Left colon (tissue), 2 donors: ENCODE measurements at places on chromosomes 12 and 14.

- no peak for DNase-seq
These were observed 225.2 kb downstream of the C12orf75 start for GRCh38 chr12:105555556-105556295.

DNA sequence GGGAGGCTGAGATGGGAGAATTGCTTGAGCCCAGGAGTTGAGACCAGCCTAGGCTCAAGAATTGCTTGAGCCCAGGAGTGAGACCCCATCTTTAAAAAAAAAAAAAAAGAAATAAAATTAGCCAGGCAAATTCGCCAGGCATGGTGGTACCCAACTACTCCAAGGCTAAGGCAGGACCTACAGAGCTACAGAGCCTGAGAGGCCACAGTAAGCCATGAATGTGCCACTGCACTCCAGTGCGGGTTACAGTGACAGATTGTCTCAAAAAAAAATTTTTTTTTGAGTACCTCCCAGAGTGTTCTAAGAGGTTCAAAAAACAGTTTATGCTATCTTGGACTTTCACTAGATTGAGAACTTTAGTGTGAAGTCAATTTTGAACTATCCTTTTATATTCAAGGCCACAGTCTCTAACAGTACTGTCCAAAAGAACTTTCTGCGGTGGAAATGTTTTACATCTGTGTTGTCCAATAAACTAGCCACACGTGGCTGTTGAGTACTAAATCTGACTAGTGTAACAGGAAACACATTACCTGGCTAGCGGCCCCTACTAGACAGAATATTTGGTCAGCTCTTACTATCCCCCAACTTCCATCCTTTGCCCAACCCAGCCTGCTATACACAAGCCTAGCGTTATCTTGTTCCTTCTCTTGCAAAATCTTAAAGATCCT, 2.4 kb downstream of the RPL36AL start:
- no peak for DNase-seq

- no peak for DNase-seq
These were observed 118.5 kb downstream of the GLT1D1 start for GRCh38 chr12:128971802-128972201.

DNA sequence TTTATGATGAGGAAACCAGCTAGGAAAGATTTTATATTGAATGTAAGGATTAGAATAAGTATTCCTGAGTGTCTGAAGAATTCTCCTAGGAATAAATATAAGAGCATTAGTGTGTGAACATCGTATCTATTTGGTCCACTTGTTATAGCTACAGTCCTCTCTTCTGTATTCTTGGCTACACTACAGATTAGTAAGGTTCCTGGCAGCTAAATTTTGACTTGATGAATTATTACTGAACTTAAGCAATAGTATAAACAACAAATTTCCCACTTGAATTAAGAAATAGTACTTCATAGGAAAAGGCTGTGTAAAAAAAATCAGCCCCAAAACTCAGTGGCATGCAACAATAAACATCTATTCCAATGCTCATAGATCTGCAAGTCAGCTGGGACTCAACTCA, 138.4 kb upstream of the G2E3 start:
- no peak for DNase-seq

DNA sequence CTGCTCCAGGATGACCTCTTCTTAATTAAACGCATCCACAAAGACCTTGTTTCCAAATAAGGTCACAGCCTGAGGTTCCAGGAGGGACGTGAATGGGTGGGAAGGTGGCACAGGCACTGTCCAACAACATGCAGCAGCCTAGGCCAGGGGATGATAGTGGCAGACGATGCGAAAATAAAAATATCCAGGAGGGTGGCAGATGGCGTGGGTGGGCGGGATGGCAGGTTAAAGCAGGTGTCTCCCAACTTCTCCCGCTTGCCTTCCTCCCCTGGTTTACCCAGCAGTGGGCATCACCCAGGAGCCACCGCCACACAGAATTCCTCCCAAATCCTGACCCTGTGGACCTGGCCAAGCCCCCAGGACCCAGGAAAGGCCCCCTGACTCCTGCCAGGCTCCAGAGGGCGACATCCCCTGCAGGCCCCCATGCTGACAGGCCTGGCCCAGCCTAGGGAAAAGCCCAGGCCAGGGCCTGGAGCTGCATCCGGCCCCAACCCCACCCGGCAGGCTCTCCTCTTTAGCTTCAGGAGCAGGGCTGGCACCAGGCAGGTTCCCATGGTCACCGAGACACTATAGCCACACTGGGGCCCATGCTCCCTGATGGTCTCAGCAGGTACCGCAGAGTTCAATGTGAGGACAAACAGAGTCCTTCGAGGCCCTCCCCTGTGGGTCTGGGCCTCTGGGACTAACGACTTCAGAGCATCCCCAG, 9.7 kb downstream of the NCOR2 start:
- no peak for DNase-seq

DNA sequence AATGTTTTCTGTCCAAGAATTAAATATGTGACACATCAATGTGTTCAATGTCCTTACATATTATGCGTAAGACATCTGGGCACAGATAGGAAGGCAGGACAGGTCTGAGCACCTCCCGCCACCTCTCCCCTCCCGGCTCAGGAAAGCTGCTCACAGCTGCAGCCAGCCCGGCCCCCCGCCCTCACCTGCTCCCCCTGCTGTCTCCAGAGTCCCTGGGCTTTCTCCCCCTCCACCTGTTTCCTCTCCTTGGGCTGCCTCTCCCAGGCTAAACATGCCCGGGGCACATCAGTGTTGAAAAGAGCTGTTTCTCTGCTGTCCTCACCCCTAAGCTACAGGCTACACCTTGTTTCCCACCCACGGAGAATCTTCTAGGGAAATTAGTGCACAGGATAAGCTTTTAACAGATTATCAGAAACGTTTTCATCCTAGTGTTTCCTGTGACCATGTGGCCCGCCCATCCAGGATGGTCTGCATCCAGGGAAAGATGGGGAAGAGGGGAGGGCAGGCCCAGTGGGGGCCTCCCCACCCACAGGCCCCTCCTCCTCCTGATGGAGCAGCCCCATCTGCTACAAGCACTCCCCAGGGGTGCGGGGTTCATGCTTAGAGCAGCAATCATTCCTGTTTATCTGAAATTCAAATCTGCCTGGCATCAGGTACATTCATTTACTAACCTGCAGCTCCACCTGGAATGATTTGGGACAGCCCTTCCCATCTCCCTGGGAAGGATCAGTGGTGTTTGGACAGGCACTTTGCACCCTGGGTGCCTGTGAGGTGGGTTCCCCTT, 273.8 kb upstream of the SFSWAP start:
- DNase-seq: no peak
